DMS79 treated with DMSO at 0.1 percent for 48 hours (cell line): ENCODE measurements at places on chromosomes 3 and 15.

DNA sequence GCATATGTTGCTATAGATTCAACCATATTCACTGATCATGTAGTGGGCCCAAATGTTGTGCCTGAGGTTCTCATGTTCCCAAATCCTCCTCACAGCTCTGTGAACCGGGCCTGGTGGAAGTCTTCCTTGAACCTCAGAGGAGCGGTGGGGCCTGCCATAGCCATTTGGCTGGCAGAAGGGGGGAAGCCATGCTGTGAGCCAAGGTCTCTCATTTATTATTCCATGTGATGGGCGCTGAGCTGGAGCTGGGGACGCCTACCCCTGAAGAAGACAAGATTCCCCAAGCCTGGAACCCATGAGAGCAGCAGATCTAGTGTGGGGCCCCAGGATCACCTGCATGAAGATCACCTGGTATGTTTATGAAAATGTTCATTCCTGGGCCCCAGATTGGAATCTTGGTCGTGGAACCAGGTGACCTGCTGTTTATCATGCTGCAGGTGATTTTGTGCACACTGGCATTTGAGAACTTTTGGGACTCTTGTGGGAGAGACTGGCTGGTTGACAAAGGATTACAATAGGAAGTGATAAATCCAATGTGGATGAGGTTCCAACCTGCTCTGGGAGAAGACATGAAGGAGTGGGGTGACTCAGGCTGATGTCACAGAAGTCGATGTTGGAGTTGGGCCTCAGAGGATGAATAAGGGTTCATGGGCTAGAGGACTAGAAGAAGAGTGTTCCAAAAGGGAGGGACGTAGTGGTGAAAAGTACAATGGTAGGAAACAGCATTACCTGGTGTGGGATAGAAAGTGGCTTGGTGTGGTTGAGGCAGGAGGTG is 102.1 kb downstream of the ASB7 start:
- DNase-seq: no peak

- DNase-seq: no peak
Measured at GRCh38 chr3:79558943-79559342, 208.9 kb downstream of the ROBO1 start.

- DNase-seq: peak; percentile 2
Measured at GRCh38 chr3:87260270-87260669, 16.1 kb downstream of the POU1F1 start.

DNA sequence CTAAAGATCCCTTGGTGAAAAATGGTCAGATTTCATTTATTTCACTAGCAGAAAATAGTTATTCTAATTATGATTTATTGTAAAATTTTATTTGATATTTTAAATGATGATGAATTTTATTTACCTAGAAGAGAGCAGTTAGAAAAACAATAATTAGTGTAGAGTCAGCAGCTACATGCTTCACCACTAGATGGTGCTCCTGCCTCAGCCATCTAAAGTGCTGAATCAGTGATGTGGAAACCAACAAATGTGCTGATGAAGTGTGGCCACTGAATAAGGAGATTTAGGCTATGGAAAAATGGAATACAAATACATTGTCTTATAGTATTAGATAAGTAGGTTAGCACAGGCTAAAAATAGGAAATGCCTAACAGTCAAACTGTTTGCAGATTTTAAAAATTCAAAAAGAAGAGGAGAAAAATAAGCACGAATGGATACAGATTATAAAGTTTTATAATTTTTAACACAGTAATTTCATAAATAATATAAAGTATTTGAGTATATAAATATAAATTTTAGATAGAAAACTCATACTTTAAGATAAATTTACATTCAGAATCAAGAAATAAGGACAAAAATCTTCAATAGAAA is 109.8 kb downstream of the PPP2R3A start:
- peak; percentile 86 for DNase-seq

DNA sequence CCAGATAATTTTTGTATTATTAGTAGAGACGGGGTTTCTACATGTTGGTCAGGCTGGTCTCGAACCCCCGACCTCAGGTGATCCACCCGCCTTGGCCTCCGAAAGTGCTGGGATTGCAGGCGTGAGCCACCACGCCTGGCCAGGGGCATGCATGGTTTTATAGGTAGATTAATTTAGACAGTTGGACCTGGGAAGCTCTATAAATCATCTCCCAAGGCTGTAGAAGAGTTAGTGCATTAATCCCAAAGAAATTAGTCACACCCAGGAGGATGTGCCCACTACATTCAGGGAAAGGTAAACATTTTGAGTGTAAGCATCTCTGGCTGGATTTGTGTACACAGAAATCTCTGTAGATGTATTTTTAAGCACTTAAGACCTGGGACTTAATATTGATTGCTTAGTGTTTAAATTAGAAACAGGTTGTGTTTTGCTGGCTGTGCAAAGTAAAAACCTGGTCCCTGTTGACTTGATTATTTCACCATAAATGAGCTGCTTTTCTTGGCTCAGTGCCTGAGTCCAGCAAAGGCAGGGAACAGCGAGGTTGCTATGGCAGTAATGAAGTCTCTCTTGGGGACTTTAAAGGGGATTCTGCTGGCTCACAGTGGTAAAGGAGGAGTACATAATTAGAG is 19.2 kb downstream of the EXOSC7 start:
- peak; percentile 68 for DNase-seq

GRCh38 chr3:4083225-4084015 is 219.7 kb upstream of the SETMAR start:
- no peak for DNase-seq

- DNase-seq: no peak
Measured at GRCh38 chr15:56249092-56249491, 5.4 kb upstream of the RFX7 start.

- DNase-seq: no peak
Measured at GRCh38 chr3:123300583-123300982, 98.8 kb downstream of the SEC22A start.
